ENCODE measurements at places on chromosomes 5 and 9.

- DNase-seq = no peak
Measured at GRCh38 chr5:119070578-119070827, 384 bp upstream of the DMXL1 start.

GRCh38 chr5:123382252-123382651 is 41.0 kb downstream of the CEP120 start:
- no peak for DNase-seq

DNA sequence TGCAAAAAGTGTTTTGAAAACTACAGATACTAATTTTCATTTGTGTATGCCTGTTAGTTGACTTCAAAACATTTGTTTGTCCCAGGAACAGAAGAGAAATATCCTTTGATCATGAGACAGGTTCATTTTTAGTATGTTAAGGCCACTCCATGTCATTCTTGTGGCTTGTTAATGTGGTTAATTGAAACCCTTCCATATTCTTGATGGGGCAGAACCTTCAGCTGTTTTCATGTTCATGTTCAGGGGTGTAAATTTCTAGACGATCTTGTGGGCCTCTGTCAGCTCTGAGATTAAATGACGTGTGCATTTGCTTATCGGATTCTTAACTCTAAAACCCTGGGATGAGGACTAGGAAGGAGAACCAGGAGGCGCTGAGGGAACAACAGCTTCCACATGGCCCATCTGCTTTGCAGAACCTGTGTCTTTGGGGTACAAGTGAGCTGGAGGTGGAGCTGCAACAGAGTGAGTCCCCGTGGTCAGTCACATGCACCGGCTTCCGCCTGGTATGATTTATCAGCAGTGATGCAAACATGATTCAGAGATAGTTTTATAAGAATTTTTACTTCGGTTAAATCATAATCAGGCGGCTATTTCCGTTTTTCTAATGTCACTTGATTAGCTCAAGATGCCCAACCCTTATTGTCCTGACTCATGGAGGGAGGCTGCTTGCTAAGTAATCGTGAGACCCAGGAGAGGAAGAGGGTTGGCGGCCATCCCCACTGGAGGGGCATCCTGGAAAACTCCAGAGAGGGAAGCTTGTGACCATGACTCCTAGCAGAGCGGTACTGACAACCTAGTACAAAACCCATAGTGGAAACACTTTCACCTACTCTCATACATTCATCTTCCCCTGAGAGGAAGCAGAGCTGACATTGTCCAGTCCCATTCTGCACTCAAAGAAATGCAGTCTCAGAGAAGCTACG is 138.4 kb downstream of the C9orf152 start:
- DNase-seq = no peak

GRCh38 chr9:78510035-78510434 is 213.1 kb downstream of the PSAT1 start:
- no peak for DNase-seq

DNA sequence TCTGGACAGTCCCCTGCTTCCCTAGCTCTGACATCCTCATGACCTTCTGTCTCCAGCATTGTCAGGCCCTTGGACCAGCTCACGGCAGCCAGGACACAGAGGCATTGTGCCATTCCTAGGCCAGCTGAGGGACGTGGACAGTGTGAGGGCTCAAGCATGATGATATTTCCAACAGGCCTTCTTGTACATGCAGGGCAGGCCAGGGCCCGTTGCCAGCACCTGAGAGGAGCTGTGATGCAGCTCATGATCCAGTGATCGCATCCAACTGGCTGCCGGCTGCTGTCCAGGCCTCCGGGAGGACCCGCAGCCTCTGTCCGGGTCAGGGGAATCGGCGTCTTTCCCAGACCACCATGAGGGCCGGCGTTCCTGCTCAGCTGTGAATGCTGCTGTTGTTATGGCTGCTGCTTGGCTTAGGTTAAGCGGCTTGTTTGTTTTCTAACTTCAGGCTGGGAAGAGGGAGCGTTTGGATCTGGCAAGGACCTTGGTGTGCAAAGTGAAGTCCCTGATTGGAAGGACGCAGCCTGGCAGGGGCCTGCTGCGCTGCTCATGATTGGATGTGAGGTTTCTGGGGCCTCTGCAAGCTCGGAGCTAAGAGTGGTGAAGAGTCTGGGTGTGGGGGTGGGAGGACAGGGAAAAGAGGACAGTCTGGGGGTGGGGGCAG is 53.8 kb downstream of the PDZD2 start:
- DNase-seq = no peak

- no peak for DNase-seq
Measured at GRCh38 chr5:170277867-170278281, 19.7 kb downstream of the LCP2 start.

- no peak for DNase-seq
Measured at GRCh38 chr5:50958852-50959457, 292.5 kb downstream of the PARP8 start.

DNA sequence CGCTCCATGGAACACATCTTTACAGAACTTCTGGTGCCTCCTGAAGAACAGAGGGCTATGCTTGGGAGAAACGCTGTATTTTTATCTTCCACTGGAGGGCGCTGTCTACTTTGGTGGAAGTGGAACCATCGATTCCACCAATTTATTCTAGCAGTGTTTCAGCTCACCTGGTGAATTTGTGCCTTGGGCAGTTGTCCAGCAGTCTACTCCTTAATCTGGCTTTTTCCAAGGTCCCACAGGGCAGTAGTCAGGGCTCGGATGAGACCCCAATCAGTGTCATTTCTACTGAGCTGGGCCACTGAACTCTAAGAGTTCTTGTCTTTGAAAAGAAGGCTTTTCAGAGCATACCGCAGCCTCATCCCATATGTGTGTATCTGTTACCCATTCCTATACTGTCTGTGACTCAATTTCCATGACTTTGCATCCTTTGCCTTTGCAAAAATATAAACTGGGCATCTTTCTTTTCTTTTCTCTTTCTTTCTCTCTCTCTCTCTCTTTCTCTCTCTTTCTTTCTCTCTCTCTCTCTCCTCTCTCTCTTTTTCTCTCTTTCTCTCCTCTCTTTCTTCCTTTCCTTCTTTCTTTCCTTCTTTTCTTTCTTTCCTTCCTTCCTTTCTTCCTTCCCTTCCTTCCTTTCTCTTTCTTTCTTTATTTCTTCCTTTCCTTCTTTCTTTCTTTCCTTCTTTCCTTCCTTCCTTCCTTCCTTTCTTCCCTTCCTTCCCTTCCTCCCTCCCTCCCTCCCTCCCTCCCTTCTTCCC is 138.4 kb upstream of the ZNF618 start:
- DNase-seq = no peak

- no peak for DNase-seq
Measured at GRCh38 chr9:125241863-125242739, 958 bp upstream of the HSPA5 start.

DNA sequence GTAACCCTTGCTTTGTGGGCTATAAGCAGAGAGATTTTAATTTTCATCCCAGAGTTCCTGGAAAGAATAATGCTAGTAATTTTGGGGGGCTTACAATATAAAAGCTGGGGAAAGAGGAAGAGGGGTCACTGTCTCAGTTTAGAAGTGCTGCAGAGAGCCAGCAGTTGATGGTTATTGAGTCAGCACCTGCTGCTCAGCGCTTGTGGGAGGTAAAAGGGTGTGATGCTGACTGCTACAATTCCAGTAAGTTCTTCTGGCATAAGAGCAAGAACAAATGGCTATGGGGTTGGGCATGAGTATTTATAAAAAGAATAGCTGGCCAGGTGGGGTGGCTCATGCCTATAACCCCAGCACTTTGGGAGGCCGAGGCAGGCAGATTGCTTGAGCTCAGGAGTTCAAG is 88.5 kb downstream of the MAST4 start:
- no peak for DNase-seq

DNA sequence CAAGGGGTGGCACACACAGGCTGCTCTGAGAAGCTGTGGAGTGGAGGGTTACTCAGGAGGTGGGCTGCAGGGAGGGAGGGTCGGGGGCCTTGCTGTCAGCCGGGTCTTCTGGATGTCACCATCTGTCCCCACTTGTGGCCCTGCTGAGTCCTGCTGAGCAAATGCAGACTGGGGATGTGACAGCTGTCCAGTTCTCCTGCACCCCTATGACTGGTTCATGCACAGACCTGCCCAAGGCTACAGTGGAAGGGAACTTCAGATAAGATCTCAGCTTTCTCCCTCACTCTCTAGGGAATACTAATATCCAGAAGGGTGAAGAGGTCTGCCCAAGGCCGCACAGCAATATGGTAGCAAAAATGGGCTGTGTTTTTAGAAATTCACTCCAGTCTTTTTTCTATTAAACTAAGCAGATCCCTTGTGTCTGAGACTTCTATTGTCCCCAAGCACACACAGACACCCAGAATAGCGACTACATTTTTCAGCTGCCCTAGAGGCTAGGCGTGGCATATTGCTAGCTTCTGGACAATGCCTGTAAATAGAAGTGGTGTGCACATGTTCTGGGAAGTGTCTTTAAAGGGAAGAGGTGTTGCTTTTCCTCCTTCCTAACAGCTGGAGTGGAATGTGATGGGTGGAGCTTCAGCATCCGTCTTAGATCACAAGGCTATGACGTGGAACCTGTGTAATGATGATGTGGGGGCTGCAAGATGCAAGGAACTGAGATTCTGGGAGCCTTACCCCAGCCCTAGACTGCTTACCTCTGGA is 51.1 kb upstream of the TBC1D2 start:
- DNase-seq = no peak

DNA sequence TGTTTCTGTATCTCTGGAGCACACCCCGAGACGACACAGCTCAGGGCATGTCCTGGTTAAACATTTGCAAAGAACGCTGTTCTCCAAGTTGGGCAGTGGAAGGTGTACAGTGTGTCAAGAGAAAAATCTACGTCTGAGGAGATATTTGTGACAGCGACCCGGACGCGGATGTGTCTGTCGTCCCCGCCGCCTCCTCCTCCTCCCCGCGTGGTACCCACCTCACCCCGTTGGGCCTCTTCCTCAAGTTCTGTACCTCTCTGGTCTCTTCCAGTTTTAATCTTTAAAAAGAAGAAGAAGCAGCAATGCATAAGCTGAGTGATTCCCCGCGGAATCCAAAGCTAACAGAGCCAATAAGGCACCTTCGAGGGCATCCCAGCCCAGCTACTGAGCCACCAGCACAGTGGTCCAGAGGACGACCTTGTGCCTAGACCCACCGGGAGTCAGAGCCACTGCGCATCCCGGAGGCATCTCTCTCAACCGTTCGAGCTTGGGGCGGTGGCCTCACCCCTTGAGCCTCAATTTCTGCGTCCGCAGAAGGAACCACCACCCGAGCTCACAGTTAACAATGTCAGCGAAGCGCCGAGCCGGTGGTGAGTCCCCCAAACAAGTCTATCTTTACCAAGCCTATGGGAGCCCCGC is 467 bp downstream of the C9orf78 start:
- no peak for DNase-seq

- no peak for DNase-seq
Measured at GRCh38 chr9:96052686-96053085, 177.2 kb downstream of the ERCC6L2 start.

DNA sequence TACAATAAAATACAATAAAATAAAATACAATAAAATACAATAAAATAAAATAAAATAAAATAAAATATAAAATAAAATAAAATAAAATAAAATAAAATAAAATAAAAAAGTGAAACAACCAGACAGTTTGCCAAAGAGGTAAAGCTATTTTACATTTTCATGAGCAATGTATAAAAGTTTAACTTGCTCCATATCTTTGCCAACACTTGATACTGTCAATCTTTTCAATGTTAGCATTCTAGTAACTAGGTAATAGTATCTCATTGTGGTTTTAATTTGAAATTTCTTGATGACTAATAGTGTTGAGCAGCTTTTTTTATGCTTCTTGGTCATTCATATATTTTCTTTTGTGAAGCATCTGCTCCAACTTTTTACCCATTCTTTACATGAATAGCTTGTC is 17.3 kb downstream of the TTC33 start:
- DNase-seq = no peak

GRCh38 chr5:124797665-124798087 is 51.2 kb upstream of the ZNF608 start:
- DNase-seq = no peak

DNA sequence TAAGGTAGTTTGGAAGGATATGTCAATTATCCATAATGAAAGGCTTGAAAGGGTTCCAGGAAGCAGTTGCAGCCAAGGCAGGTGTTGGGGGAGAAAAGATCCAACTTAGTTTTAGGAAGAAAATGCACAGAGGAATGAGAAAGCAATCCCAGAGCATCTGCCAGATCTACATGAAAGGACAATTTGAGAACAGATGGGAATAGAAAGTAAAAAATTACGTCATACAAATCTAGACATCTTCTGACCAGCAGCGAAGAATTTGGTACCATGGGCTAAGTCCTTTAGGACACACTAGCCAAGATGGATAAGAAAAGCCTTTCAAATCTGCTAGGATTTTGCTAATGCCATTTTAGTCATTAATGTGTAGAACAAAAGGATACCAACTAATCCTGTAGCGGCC is 244.1 kb upstream of the PRR16 start:
- no peak for DNase-seq

GRCh38 chr9:135209852-135210251 is 122.4 kb downstream of the OLFM1 start:
- DNase-seq = no peak

- DNase-seq = no peak
Measured at GRCh38 chr5:72633041-72633445, 125.8 kb upstream of the ZNF366 start.

- DNase-seq = no peak
Measured at GRCh38 chr9:132048201-132048600, 31.5 kb downstream of the MED27 start.

DNA sequence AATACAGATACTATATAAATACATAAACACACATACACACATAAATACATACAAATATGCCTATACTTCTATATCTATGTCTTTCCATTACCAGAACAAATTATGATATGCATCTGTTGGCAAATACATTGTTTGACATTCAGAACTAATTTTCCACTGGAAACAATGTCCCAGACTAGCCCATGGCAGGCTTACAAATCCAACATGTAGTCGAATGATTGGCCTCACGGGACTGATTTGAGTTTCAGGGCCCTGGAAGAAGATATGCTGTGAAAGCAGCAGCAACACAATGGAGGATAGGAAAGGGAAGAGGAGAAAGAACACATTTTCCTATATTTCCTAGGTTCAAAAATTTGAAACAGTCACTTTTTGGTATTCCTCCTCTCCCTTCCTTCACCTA is 881.1 kb upstream of the DMAC1 start:
- DNase-seq = no peak

DNA sequence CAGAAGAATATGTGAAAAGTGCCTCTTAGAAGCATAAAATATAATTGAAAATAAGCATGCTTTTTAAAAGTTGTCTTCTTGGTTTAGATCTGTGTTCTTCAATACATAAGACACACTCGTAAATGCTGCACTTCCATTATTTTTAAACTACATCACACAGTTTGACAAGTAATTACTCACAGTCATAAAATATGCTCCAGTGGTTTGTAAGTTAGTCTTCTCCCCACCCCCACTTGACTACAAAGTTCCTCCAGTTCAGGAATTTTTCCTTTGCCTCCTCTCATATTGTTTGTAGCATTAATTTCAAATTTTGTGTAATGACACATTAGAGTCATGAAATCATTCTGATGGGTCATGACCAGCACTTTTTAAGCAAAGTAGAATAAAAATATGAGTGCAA is 60.3 kb upstream of the PTGER4 start:
- no peak for DNase-seq
